ENCODE measurements at places on chromosomes 7 and 10.

DNA sequence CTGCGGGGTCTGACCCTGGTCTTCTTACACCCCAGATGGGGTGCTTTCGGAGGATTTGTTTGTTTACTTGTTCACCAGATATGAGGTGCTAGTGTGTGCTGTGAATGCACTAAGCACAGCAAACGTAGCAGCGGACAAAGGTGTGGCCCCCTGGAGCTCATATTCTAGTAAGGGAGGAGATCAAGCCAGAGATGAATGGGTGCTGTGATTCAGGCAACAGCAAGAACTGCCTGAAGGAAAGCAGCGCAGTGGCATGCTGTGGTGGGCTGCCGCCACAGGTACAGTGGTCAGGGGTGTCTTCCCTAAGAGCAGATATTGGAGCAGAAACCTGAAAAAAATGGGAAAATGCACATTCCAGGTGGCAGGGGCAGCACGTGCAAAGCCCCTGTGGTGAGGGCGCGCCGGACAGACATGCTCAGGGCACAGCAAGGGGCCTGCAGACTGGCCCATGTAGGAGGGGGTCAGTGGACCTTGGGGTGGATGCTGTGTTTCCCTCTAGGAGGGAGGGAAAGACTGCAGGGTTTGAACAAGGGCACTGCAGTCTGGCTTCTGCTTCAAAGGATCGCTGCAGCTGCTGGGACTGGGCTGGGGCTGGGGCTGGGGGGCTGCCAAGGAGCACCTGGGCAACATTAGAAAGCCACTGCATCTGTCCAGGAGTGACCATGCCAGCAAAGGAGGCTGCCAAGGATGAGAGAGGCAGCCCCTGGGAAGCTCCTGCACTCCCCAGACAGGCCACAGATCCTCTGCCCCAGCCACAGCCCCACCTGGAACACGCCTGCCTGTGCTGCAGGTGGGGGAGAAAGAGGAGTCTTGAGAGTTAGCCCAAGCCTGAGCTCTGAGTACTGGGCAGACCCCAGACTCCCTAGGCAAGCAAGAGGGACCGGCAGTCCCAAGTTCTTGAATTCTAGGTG, 927 bp upstream of the DEPP1 start:
- no peak for DNase-seq

GRCh38 chr10:77494327-77494726, 143.3 kb downstream of the KCNMA1 start:
- no peak for DNase-seq

DNA sequence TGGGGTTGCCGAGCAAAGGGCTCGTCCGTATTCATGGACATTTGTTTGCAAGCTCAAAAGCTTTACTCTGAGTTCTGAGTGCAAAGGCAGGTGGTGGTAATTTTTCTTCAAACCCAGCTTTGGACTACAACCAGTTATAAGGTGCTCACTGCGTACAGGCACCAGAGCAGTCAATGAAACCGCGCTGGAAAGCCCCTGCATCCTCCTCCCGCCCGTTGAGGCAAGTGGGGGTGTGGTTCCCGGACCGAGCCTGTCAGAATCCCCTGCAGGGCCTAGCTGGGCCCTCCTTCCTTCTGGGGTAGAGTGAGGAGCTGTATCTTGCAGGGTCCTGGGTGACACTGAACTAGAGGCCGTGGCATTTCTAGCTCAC, 22.3 kb downstream of the AMZ1 start:
- no peak for DNase-seq

DNA sequence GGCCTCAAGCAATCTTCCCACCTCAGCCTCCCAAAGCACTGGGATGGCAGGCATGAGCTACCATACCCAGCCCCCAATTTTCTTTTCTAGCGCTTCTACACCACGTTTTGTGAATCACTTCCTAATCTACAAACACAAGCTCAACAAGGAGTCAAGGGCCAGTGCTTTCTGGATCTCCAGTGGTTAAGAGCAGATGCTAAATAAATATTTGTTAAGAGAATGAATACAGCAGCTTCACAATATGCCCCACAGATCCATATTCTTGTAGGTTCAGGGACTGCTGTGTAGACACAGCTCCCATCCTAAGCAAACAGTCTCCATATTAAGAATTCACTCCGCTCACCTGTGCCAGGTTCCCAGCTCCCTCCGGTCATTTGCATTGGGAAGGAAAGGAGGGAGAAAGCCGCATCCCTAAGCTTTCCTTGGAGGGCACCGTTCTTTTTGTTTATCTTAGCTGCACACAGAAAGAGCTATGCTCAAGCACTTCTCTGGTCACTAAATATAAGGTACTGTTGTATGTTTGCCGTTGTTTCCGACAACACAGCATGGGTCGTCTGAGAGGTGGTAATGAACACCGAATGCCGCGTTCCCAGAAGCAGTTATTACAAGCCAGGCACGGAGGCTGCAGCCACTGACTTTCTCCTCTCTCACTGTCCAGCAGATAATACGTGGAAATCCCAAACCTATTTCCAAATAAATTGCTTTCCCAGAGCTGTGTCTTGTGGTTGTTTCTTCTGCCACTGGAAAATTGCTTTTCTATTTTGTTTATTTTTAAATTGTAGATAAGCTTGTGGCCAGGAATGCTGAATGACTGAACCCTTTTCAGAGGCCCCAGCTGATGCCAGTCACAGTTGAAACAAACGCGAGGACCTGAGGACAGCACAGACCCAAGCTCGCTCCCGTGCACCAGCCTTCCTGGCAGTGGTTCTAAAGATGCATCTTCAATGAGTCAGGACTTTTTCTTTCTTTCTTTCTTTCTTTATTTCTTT, 217.1 kb downstream of the PRPF18 start:
- DNase-seq = no peak

GRCh38 chr10:96470116-96470743, 43.5 kb downstream of the TLL2 start:
- no peak for DNase-seq

DNA sequence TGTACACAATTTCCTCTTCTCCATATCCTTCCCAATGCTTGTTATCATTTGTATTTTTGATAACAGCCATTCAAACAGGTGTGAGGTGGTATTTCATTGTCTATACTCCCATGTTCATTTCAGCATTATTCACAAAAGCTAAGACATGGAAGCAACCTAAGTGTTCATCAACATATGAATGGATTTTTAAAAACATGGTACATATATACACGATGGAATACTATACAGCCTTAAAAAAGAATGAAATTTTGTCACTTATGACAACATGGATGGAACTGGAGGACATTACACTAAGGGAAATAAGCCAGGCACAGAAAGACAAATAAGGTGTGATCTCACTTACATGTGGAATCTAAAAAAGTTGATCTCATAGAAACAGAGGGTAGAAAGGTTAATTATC, 109.3 kb downstream of the SEMA3C start:
- no peak for DNase-seq

DNA sequence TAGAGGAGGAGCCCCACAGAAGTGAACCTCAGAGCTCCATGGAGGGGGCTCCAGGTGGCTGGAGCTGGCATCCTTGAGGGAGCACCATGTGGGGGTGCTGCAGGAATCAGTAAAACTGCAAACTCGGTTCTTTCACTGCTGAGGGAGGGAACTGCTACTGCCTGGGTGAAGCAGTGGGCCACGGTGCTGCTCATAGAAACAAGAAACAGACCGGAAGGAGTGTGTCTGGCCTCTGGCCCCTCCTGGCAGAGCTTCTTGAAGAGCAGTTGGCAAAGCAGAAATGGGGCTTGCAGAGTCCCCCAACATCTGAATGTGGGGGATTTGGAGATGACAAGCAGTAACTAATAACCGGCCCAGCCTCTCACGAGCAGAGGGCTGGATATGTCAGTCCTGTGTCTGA, 23.8 kb downstream of the TACC2 start:
- DNase-seq = no peak

DNA sequence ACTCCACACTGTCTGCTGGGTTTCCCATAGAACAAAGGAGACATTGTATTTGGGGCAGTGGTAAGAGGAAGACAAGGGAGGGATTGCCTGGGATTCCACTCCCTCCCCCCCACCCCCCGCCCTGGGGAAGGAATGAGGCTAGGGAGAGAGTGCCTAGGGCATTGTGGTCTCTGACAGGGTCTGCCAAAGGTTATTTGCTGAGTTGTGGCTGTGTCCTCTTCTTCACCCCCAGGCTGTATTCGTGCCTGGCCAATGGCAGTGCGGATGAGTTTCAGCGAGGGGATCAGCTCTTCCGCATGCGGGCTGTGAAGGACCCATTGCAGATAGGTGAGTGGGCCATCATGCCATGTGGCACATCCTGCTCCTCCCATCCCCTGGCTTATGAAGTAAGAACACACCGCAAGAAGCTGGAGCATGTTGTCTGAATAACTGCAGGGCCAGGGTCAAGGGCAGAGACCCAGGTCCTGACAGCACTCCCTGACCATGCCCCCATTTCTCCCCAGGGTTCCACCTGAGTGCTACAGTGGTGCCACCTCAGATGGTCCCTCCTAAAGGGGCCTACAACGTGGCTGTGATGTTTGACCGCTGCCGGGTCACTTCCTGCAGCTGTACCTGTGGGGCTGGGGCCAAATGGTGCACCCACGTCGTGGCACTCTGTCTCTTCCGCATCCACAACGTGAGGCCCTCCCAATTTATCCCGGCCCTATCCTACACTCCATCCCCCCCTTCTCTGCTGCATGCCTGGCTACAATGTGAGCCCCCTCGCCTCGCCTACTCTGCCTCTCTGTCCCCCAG, 3.7 kb downstream of the ZSWIM8 start:
- no peak for DNase-seq

DNA sequence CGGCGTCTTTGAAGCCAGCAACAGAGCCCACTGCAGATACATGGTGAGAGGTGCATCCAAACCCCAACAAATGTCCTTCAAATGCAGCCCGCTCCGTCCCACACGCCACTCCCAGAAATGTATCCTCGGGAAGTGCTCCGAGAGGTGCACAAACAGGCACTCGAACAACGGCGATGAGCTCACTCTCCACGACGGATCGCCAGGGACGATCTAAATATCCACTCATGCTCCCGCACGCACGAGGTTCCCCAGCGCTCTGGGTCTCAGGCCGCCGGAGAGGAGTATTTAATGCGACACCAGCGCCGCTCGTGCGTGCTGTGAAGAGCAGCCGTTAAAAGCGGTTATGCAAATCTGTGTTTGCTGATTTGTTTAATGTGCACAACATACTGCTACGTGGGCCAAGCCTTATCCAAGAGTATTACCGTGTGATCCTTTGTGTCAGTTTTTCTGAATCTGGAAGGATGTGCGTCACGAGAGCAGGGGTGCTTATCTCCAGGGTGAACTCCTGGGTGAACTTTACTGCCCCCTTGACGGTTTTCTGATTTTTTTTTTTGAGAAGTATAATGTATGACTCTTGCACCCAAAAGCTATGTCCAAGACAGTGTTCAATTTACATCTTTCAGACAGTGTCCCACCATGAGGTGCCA, 48.5 kb upstream of the PPP2R2D start:
- DNase-seq = no peak

- no peak for DNase-seq
Measured at GRCh38 chr7:6640246-6640721, 3.2 kb downstream of the ZNF316 start.

- DNase-seq = no peak
Measured at GRCh38 chr10:47413531-47414226, 29.6 kb upstream of the ZNF488 start.
